Hematopoietic multipotent progenitor cell treated with erythropoietin and hydrocortisone succinate and interleukin-3 and kit ligand, for 6 days (in vitro differentiated cells): ENCODE measurements at places on chromosomes 2 and 18.
A peak's percentile ranks its signal among the peaks of the same experiment; 100 is the strongest.

DNA sequence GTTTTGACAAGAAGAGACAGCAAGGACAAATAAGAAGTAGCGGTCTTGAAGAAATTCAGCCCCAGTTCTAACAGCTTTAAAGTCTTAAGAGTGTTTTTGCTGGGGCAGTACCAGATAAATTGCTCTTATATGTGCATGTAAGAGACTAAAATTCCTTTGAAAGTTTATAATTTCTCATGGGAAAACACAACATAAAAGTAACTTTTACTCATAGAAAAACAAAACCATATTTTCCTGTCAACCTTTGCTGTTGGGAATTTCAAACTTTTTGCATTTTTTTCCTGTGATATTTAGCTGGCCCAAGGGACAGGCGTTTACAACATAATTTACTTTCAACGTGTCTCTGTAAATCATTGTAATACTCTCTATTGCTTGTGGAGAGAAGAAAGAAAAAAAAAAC is 767.8 kb upstream of the ZEB2 start:
- DNase-seq: no peak

DNA sequence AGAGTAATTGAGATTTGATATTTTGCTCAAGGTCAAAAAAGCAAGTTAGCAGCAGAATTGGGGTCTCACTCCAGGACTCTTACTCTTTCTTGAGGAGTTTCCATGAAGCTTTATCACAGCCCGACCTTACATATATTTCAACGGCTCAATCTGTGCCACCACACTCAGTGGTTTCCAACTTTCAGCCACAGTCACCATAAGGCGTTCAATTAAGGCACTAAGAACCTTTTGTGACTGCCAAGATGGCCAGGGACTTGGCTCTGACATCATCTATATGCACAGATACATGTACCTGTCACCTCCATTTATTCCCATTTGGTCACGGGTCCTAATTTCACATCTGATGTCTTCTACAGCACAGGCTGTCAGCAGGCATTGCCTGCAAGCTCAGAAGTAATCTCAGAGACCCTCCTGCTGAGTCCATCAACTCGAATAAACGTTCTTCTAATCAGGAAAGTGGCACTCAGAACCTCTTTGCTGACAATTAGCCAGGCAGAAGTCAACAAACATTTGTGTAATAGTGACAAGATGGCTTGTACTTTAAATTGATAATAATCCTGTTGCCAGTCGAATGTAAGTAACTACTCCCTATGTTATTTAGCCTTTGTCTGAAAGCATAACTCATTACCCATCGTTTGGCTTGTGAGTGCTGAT is 16.1 kb downstream of the DYTN start:
- DNase-seq: no peak

DNA sequence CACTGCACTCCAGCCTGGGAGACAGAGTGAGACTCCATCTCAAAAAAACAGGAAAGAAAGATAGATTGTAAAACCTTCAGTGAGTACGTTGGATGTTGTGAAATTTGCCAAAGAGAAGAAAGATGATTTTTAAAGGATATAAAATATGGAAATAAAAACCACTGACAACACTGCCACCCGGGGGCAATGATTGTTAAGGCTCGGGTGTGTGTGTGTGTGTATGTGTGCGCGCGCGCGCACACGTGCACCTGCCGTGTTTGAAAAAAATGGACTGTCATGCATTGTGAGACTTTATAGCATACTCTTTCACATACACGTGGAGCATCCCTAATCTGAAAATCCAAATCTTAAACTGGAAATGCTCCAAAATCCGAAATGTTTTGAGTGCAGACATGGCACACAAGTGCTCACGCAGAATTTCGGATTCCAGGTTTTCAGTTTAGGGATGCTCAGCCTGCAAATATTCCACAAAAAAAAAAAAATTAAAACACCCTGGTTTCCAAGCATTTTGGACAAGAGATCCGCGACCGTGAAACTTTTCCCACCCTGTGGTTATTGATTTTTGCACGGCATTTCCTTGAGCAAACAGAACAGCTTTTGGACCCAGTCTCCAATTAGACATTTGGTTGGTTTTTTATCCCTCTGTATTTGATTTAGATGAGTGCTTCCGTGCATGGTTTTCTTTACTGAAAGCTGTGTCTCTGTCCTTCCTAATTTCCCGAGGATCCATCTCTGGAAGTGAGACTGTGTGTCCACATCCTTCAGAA is 269.2 kb downstream of the AGAP1 start:
- DNase-seq: no peak

- no peak for DNase-seq
Measured at GRCh38 chr2:194539425-194539824, 1117.6 kb upstream of the SLC39A10 start.

DNA sequence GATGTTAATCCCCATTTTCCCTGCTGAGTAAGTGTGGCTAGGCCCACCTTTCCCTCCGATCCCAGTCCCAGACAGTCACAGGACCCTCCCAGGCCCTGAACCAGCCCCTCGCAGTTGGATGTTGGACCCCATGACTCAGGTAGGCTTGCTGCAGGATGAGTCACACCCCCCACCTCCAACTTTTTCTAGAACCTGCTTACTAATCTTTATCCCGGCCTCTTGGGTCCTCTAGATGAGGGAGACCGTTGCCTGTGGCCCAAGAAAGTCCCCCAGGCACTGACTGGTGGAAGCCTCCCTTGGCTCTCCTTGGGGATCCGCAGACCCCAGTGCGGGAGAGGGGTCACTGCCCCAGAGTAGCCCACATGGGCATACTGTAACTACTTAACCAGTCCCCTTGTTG is 98.5 kb downstream of the SMAD7 start:
- DNase-seq: no peak

- DNase-seq: no peak
Measured at GRCh38 chr18:73549236-73549635, 598.4 kb downstream of the FBXO15 start.

DNA sequence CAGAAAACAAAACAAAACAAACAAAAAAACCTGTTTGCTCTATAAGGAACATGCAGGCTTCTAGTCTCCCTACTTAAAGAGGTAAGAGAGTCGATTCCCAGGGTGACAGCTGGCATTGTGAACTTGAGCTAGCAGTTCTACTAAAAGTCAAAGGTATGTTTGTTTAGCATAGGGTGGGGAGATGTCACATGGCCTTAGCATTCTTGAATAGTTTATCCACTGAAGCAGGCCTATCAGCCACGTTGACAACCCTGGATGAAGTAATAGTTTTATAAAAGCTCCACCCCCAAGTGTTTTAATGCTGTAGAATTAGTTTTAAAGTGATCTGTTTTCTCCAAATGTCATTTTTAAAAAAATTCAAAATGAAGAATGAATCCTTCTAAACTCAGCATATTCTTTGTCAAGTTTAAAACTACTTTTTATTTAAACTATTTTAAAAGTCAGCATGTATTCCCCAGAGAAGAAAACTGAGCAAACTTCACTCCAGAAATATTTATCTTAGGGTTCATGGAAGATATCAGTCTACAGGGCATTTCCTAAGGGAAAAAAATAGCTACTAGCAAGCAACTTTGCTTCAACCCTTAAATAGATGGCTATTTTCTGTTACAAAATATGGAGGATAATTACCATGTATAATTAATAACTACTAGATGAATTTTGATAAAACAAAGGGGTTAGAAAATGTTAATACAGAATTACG is 1.7 kb downstream of the MYOM1 start:
- DNase-seq: peak; percentile 19

- no peak for DNase-seq
Measured at GRCh38 chr2:173991856-173992588, 26.8 kb upstream of the SP3 start.

DNA sequence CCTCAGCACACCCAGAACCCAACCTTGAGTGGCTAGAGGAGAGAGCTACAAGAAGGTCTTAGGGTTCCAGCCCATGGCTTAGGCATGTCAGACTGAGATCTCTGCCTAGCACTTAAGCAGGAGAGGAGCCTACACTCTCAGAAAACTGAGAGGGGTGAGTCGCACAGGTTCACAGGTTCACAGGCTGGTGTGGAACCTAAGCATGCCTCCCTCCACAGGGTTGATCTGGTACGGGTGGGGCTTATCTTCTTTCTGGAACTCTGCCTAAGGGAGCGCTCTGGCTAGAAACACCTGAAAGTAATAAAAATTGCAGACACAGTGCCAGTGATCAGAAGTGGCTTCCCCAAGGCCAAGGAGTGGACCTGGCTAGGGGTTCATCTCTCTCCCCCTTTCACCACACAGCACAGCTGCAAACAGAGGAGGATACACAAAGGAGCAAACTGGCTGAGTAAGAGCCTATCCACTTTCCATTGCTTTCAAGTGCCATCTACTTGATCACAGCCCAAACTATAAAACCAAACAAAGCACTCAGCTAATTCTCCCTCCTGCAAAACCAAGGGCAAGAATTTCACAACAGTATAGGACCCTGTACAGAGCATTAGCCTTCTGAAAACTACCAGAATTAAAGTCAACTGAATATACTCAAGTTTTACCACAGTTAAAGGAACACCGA is 481.9 kb upstream of the SETBP1 start:
- no peak for DNase-seq

- no peak for DNase-seq
Measured at GRCh38 chr2:5849562-5849961, 157.4 kb downstream of the SOX11 start.

DNA sequence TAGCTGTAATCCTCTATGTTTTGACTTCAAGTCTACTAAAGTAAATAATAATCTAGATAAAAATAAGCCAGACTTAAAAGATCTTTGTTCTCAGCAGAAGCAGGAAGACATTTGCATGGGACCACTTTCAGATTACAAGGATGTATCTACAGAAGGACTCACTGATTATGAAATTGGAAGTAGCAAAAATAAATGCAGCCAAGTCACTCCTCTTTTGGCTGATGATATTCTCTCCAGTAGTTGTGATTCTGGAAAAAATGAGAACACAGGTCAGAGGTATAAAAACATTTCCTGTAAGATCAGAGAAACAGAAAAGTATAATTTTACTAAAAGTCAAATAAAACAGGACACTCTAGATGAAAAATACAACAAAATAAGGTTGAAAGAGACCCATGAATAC is 338.4 kb downstream of the ZNF804A start:
- no peak for DNase-seq

DNA sequence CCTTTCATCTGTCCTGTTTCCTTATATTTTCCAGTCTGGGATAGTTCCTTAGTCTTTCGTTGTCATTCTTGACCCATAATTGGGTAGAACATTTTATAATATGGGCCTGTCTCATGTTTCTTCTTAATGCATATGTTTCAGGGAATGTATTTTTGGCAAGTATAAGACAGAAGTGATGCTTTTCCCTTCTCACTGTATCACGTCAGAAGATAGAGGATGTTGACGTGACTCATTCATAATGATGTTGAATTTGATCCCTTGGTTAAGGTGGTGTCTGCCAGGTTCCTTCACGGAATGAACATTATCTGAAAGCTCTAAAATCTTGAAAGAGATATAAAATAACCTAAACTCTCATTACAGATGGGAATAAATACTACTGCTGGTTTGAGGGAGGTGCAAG is 18.8 kb downstream of the CDH7 start:
- DNase-seq: no peak
